ENCODE measurements at places on chromosomes 2 and 18.

DNA sequence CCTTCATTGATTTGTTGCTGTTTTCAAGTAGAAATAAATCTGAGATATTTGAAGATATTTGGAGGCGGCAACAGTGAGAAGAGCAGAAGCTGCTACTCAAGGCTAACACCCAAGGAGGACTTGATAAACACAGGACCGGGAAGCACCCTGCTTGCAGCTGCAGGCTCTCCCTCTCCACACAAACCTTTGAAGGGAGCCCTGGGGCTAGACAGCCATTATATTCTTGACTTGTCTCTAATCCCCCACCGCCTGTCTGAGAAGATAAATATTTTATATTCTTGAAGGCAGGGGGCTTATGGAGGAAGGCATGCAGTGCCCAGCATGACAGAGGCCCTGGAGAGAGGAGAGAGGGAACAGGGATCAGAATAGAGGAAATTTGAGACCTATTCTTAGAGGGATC, 50.9 kb upstream of the SMAD2 start:
- DNase-seq = no peak

- no peak for DNase-seq
These were observed 13.1 kb upstream of the NAB1 start for GRCh38 chr2:190635781-190636180.

- DNase-seq = no peak
These were observed 36.8 kb downstream of the KCNG3 start for GRCh38 chr2:42457011-42457410.

DNA sequence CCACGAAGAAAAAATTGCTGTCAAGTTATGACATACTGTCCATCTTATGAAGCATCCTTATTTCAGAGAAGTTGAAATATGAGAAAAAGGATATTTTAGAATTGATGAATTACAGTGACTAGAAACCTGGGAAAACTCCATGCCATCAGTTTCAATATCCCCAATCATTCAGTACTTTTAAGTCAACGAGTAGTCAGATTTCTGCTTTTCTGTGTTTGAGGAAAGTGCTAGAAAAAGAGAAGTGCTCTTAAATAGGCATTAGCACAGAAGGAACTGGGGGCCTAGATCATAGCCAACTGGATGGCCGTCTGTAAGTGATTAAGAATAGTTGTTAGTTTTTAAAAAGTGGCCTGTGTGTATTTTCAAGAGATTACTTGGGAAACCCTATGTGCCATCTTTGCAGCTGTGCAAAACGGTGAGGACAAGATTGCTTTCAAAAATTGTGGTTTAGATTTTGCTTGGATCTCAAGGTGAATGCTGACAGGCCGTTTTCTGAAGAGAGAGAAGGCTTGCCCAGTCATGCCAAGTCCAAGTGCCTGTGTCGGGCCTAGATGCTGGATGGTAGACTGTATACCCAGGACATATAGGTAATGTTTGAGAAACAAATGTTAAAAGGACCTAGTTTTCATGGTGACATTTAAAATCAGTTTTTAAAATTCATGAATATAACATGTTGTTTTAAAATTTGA, 5.1 kb downstream of the NEDD4L start:
- DNase-seq = no peak

DNA sequence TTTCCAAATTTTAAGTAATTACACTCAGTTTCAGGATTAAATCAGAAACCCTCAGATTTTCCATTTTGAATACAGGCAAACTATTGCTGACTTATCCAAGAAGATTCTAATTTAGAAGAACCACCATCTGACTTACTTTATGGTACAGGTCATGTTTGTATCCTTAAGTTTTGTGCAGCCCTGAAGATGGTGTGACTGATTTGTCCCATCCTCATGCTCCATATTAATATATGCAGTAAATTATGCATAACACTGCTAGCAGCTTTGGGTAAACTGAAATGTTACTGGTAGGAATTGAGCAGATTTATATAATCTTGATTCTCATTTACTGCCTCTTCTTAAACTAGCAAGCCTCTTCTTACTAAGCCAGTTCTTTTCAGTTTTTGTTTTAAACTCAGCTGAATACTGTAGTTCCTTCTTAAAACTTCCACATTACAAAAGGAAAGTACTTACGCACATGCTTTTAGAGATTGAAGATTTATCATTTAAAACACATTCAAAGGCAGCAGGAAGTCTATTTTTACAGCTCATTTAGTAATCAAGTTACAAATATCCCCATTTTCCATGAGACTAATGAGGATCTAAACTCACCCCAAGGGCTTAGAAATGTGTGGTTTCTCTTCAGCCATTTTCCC, 25.7 kb downstream of the MEX3C start:
- DNase-seq = no peak

All from H7 (cell line).